ENCODE measurements at places on chromosomes 12 and 14. TPM values are rescaled to one million over a fixed set of nuclear protein-coding genes. Genes with fewer than 3 reads are reported as not detected.

The FAIM2 gene
- total RNA-seq = 1.4 TPM

The BDKRB1 gene
- 0.23 TPM for total RNA-seq

GRCh38 chr12:28870839-28871440 is 278.1 kb upstream of the FAR2 start:
- DNase-seq = no peak

DNA sequence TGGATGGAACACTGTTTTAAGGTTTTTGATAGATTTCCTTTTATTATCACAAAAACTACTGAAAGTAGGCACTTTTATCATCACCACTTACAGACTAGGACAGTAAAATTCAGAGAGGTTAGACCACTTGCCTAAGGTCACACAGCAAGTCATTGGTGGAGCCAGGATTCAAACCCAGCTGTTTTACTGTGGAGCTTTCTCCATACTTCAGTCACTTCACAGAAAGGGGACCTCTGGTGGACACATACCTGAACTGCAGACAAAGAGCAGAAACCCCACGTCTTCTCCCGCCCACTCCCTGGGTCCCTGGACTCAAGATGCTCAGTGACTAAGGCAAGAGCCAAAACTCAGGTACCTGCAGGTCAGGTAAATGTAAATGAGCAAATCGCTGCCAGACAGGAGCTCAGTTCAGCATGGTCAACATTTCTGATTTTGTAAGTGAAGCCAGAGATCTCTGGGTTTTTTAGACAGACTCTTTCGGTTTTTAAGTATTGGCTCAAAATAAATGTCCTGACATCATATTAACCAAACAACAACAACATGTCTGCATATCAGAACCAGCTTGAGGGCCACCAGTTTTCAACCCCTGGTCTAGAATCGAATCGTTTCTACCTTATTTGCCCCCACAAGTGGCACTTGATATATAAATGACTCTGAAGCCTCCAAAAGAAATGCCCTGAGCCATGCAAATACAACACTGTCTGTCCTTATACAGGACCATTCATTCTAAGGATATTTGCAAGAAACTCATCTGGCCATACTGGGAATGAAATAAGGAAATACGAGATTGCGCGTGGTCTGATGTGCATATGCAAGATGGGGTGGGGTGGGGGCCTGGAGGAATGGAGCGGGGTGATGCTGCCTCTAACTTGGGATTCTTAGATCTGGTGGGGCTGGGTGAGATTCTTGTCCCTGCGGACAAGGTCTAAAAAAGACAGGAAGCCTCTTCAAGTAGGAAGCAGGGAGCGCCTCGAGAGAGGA is 110.9 kb downstream of the KSR2 start:
- no peak for DNase-seq

Measured in lung (tissue), 17 donors.